ENCODE measurements at places on chromosomes 5 and 9.

- peak; percentile 84 for DNase-seq
Measured at GRCh38 chr5:1167728-1168709, 33.4 kb upstream of the SLC6A19 start.

GRCh38 chr9:127614961-127615360, 2.9 kb downstream of the STXBP1 start:
- DNase-seq = no peak

GRCh38 chr5:127589309-127590030, 59.4 kb upstream of the CTXN3 start:
- DNase-seq = no peak

DNA sequence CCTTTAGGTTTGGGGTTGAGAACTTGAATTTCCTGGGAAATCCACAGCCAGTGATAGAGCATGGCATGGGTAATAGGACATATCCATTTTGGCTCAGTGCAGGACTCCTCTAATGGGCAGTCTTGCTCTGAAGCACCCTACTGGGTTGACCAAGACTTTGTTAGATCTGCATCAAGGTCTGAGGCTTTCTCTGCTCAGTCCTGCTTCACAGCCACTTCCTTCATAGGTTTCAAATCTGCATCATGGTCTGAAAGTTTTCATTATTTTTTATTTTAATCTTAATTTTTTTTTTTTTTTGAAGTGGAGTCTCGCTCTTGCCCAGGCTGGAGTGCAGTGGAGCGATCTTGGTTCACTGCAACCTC, 36.5 kb downstream of the KIF2A start:
- DNase-seq = no peak

- DNase-seq = no peak
Measured at GRCh38 chr5:167261309-167262100, 1029.9 kb upstream of the WWC1 start.

GRCh38 chr9:12954441-12954840, 179.6 kb downstream of the LURAP1L start:
- no peak for DNase-seq

GRCh38 chr9:4220346-4220745, 79.5 kb downstream of the GLIS3 start:
- no peak for DNase-seq

- DNase-seq = no peak
Measured at GRCh38 chr5:285991-286557, 14.6 kb downstream of the PDCD6 start.

- DNase-seq = peak; percentile 87
Measured at GRCh38 chr9:97386733-97387503, 25.0 kb upstream of the TDRD7 start.

DNA sequence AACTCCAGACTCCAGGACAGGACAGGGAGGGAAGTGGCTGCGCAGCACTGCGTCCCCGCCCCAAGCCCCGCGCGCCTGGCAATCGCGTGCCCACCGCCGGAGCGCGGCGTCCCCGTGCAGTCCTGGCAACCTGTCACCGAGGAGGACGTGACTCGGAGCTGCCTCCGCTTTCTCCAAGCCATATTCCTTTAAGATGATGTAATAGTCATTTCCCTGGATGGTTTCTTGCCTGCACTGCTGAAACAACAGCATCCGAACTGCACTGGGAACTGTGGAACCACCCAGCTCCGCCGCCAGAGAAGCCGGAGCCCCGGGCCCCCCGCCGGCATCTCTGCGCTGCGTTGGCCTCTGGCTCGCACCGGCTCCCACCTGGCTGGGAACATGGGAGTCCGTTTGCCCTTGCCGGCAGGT, 34.5 kb downstream of the KCTD16 start:
- peak; percentile 84 for DNase-seq

GRCh38 chr5:3394891-3395599, 200.6 kb upstream of the IRX1 start:
- DNase-seq = peak; percentile 54

GRCh38 chr5:157563929-157564716, 11.5 kb downstream of the ADAM19 start:
- peak; percentile 30 for DNase-seq

DNA sequence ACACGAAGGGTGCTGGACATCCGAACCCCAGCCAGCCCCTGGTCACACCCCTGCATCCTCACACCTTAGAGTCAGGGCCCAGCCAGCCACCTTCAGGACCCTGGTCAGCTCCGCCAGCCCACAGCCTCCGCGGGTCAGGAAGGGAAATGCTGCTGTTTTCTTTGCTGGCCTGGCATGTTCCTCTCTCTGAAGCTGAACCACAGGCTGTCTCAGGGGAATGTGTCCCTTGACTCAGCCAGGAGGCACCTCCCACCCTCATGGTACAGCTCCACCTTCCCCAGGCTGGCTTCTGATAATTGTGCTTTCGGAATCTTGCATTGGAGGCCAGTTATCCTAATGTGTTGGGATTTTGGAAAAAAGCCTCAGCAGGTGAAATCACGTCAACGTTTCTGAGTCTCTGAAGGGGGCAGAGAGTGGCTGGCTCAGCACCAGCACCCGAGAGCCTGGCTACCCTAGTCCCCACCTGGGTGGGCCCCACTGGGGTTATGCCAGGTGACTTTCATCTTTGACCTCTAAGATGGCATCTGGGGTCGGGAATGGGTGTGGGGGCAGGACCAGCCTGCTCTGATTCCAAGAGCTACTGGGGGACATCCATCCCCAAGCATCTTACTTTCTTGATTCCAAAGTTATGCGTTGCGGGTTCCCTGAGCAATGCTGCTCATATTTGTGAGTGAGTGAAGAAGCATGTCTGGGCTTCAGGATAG, 9.8 kb upstream of the OLFM1 start:
- DNase-seq = peak; percentile 44

GRCh38 chr9:34151398-34151797, 24.9 kb upstream of the DCAF12 start:
- DNase-seq = no peak

GRCh38 chr5:176996780-176997179, 9.8 kb downstream of the UIMC1 start:
- no peak for DNase-seq

- no peak for DNase-seq
Measured at GRCh38 chr5:73899055-73899454, 273.1 kb downstream of the ARHGEF28 start.

DNA sequence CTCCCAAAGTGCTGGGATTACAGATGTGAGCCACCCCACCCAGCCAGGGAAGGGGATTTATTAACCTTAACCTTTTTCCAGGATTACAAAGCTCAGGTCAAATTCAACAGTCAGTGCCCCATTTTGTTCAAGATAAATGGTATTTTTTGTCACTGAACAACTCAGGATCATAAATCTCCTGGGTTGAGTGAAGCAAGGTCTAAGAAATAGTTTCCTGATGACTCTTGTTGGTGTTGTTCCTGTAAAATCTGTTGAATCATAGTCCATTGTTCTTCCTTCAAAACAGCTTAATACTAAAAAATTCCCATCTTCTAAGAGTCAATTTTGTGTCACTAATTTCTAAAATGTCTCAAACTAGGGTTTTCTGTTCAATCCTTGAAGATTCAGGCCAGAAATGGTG, 33.9 kb upstream of the JMY start:
- no peak for DNase-seq

GRCh38 chr5:99005506-99005905, 76.7 kb upstream of the CHD1 start:
- DNase-seq = peak; percentile 49
